ENCODE measurements at places on chromosomes 16 and 17.

DNA sequence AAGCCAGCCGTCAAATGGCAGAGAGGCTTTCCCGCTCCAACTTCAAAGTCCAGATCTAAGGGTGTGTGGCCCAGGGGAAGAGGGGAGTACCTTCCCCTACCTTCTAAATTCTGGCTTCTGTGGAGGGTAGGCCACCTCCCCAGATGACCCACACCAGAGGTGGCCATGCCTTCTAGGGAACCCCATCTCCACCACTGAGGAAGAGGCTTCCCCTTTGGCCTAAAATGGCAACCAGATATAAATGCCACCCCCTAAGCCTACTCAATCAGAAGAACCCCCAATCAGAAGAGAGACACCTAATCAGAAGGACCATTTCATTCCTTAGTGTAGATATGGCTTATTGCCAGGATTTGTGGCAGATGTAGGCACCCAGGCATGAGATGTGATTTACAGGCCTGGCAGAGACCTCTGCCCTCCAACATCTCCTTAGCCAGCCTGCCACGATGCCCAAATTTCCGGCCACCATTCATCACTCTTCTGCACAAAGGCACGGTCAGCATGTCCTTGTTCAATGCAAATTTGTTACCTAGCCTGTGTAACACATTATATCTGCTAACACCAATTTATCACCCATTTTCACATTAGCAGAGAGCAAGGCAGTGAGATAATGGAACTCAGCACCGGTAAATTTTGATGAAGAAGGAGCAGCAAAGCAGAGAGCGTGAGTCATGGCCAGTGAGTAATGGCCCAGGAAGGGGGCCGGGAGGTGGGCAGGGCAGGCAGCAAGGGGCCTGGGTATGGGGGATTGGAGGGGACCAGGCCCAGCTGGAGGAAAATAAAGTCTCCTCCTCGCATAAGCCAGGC is 1.2 kb upstream of the MGAT5B start:
- DNase-seq = no peak

GRCh38 chr16:59126486-59126885 is 392.4 kb upstream of the GOT2 start:
- no peak for DNase-seq

DNA sequence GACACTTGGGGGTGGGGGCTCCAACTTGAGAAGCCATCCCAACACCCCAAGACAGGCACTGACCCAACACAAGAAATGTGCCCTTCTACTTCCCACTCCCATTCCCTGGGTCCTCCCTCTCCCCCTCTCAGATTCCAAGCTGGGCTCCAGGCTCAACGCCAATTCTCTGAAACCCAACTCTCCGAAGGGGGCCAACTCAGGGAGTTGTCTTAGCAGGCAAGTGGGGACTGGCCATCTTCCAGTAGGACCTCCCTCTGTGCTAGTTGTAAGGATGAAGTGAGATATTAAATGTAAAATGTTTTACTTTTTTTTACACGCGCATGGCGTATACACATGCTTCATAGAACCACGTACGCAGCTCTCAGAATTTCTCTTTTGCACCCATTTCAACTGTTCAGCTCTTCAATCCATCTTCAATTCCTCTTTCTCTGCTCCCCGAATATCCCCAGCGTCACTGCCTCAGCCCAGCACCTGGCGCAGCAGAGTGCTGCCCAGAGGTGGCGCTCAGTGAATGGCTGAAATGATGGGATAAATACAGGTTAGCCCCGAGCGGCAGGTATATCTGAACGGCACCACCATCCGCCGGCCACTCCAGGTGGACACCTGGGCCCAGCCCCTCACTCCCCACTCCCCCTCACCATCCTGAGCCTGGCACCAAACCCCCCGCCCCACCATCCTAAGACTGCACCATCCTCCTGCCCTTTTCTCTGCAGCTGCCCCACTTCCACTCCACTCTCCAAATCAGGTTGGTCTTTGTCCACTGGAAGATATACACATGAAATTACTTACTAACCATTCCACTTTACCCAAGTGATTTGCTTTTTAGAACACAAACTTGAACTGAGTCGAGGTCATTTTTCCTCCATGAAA is 43.9 kb upstream of the TNRC6C start:
- DNase-seq = no peak

- DNase-seq = no peak
Observed at GRCh38 chr16:72191551-72191950, 19.6 kb upstream of the PMFBP1 start.

Data from CD4-positive, alpha-beta T cell treated with Interleukin-1 beta for 1 hour (primary cell).